ENCODE measurements at places on chromosomes 7 and 10. TPM values are rescaled to one million over a fixed set of nuclear protein-coding genes. Genes with fewer than 3 reads are reported as not detected.

FBXL13 gene
- polyA plus RNA-seq = 2.5 TPM

PRKCQ gene
- polyA plus RNA-seq = 15.5 TPM

GRM8 gene
- 9.6 TPM for polyA plus RNA-seq

POLR3A gene
- 18.6 TPM for polyA plus RNA-seq

FUOM gene
- 17.9 TPM for polyA plus RNA-seq

BLNK gene
- 63.0 TPM for polyA plus RNA-seq

POP7 gene
- 24.6 TPM for polyA plus RNA-seq

AKR1B1 gene
- polyA plus RNA-seq = 97.8 TPM

CLRN3 gene
- 17.0 TPM for polyA plus RNA-seq

STEAP4 gene
- 0.21 TPM for polyA plus RNA-seq

RBM48 gene
- 17.9 TPM for polyA plus RNA-seq

TMEM236 gene
- 0.16 TPM for polyA plus RNA-seq

PTF1A gene
- polyA plus RNA-seq = not detected

NPC1L1 gene
- polyA plus RNA-seq = 3.2 TPM

NRAP gene
- polyA plus RNA-seq = not detected

LRRTM3 gene
- polyA plus RNA-seq = 5.7 TPM

ZKSCAN1 gene
- 57.3 TPM for polyA plus RNA-seq

KIF11 gene
- 35.4 TPM for polyA plus RNA-seq

HOXA11 gene
- polyA plus RNA-seq = 40.7 TPM

SLC18A3 gene
- not detected for polyA plus RNA-seq

SAMD9L gene
- 2.5 TPM for polyA plus RNA-seq

Data from left renal pelvis (tissue), 4 donors.